GM10248 (cell line): ENCODE measurements at places on chromosomes 3 and 15.

DNA sequence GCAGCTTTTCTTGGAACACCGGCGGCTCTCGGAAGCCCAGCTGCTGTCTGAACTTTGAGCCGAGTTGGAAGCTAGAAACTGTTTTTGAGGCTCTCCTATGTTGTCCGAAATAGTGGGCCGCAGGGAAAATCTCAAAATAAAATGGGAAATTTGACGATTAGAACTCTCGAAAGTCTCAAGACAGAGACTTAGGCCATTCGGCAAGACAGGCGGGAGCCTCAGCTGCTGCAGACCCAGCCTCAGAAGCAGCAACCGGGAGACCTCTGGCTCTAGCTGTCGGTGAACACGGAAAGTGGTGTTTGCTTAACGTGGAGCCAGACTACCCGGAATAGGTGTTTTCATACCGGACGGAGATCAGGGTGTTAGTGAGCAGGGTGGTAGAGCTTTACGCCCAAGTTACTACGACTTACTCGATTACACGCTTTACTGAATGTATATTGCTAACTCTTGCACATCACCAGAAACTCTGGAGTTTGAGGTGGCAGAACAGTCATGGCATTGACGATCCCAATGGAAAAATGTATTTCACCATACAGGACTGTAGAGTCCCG, 357 bp upstream of the MAN2C1 start:
- DNase-seq = no peak

- DNase-seq = no peak
These were observed 2.1 kb downstream of the KAT2B start for GRCh38 chr3:20042331-20042730.

GRCh38 chr3:5699811-5700210, 512.3 kb downstream of the EDEM1 start:
- no peak for DNase-seq

GRCh38 chr15:74769463-74770025, 12.3 kb upstream of the CSK start:
- no peak for DNase-seq

DNA sequence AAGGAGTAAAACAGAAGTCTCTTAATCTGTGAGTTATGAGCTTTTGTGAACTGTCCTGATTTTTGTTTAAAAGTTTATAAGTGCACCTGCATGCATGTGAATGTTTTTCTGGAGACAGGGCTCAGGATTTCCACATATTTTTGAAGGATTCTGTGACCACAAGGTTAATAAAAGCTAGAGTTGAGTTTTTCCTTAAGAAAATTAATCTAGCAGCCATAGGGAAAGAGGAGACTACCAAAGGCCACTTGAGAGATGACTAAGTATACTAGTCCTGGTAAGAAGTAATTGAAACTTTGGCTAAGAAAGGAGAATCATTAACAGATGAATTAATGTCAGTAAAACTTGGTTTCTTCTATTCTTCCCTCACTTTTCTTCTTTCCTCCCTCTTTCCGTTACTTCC, 176.8 kb upstream of the EPHA3 start:
- DNase-seq = no peak

DNA sequence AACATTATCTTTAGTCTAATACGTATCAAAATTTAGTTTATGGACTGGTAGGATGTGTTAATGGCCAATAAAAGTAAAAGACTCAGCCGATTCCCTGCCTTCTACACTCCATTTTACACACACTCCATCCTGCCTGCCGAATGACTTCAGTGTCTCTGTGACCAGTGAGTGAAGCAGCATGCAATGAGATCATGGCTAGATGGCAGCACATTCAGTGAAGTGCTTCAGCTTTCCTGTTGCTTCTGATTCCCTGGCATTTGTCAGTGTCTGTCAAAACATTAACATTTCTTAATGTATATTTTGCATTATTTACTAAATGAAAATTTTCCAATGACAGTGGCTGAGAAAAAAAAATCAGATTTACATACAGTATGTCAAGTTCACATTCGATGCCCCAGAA, 412.0 kb downstream of the FHIT start:
- DNase-seq = no peak

- no peak for DNase-seq
These were observed 7.2 kb upstream of the SEC22A start for GRCh38 chr3:123194552-123194951.

DNA sequence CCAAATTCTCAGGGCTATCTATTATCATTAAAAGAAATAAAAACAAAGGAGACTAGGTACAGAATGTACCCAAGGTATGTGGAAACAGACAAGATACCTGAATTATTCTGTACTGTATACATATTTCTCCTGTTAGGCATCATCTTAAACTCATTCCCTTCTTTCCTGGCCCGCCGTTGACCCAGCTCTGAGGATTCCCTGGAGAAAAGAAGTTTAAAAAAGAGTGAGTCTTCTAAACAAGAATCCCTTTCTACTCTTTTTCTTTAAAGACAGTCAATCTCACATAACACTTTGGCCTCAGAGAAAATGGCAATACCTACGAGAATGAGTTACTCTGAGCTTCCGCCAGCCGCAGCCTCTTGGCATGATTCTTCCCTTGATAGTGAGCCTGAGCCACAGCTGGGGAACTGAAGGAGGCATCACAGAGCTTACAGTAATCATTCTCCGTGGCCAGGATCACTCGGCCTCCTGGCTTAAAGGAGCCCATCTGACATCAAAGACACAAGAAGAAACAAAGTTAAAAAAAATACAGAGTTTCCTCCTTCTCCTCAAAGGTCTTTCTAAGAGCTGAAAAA, 44.2 kb downstream of the ZMAT3 start:
- DNase-seq = no peak

DNA sequence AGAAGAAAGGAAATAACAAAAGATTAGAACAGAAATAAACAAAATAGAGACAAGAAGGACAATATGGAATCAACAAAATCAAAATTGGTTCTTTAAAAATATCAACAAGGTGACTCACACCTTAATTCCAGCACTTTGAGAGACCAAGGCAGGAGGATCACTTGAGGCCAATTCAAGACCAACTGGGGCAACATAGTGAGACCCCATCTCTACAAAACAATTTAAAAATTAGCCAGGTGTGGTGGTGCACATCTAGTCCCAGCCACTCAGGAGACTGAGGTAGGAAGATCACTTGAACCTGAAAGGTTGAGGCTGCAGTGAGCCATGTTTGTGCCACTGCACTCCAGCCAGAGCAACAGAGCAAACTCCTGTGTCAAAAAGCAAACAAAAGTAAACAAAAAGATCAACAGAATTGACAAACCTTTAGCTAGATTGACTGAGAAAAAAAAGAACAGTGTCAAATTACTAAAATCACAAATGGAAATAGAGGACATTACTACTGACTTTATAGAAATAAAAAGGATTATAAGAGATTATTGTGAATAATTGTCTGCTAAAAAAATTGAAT, 190.7 kb upstream of the CGNL1 start:
- no peak for DNase-seq

GRCh38 chr15:64779024-64779423, 3.6 kb upstream of the RBPMS2 start:
- no peak for DNase-seq

GRCh38 chr15:63447017-63447676, 57.2 kb upstream of the USP3 start:
- no peak for DNase-seq

- no peak for DNase-seq
These were observed 279.1 kb upstream of the ICE2 start for GRCh38 chr15:60757831-60758570.

DNA sequence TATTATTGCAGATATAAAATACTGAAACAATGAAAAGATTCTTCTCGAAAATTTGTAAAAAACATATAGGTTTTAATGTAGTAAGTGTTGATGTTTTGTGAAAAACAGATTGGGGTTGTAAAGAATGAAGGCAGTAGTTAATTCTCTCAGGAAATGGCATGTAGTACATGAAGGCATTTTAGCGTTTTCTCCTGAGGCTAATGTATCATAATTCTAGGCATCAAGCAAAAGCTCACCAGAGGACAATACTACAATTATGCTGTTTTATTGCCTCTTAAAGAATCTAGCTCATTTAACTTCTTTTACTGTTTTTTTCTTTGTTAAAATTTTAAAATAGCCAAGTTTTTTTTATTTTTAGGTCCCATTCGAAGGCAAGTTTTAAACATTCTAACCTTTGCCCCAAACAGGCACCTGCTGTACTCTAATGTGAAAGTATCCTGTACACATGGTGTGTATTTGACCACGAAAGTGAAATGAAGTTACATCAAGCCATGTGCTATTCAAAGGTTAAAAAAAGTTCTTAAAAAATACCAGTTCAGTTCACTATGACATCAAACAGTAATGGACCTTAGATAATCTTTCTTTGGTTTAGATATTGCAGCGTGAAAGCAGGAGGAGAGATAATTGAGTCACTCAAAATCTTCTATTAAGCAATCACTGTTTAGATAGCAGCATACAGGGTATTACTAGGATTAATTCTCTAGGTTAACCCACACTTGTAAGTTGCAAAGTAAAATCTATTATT, 163.6 kb downstream of the ECT2 start:
- no peak for DNase-seq

DNA sequence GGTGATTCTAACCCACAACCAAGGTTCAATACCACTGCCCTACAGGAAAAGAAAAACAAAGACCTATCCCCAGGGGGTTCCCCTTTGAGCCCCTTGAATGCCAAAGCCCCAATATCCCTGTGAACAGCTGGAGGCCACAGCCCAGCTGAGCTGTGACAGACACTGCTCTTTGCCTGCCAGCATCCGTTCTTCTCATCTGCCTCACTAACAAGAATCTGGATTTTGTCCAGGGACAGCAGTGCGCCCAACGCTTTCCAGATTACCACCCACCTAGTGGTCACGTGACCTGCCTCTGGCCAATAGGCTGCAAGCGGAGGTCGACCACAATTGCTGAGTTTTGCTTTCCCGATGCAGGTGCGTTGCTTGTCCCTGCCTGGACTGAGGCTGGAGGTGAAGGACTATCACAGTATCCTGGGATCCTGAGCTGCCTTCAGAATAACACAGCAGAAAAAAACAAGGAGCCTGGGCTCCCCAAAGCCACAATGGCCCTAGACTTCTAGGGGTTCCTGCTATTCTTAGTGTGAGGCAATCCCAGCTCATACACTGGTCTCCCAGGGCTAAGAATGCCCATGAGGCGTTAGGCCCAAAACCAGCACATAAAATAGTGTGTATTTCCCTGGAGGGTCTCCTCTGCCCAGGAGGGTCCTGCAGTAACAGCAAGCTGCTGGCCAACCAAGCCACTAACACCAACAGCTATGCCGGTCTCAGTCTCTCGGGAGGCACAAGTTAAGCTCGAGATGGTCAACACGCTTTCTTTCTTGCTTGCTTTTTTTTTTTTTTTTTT, 13.8 kb downstream of the BDH1 start:
- no peak for DNase-seq

DNA sequence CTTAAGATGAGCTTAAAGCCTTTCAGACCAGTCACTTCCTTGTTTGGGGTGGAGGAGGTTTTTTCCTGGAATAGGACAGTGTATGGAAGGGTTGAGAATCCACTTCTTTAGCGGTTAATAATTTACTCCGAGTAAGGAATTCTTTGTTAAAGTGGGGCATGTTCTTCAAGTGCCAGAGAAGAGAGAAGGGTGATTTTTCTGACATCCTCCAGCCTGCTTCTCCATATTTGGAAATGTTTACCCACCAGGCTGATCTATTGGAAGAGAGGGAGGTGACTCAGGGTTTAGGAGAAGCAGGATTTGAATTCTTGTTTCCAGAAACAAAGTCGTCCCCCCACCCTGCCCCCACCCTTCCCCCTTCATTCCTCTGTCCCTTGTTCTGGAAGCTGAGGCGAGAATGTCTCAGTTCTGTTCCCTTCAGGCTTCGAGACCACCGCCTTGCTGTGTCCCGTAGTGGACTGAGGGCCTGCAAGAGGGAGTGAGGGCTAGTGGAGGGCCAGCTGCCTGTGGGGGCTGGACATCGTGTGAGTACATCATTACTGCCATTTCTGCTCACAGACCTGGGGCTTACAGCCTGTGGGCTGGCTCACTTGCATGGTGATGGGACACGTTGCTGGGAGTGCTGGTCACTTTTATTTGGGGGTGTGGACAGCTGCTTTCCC, 58.5 kb downstream of the LPP start:
- DNase-seq = no peak

DNA sequence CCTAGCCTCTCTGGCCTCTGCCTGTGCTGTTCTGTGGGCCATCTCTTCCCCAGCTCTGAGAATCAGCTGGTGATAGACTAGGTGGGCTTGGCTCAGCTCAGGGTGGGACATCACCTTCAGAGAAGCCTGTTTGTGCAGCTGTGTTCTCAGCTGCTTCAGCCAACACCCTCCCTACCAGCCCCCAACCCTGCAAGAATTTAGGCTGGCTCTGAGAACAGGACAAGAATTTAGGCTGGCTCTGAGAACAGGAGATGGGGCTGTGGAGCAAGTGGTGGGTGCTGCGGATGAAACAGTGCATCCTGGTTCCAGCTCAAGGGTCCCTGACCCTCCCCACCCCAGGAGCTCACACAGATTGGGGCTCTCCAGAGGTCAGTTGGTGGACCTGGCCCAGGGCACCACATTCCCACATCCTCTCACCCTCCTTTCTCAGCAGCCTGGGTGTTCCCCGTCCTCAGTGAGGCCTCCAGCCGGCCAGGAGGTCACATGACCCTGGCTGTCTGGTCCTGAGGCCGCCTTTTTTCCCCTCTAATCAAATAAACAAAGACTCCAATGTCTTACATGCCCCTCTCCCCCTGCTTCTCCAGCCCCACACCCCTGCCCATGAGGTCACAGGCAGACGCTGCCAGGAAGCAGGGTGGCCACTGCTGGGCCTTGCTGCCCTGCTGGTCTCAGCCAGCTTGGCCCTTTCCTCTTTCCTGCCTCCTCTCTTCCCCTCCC, 14.9 kb downstream of the PLEKHO2 start:
- DNase-seq = no peak

GRCh38 chr3:119352863-119353527, 58.8 kb downstream of the ARHGAP31 start:
- no peak for DNase-seq

GRCh38 chr3:86229086-86229774, 761.7 kb downstream of the VGLL3 start:
- no peak for DNase-seq

- no peak for DNase-seq
These were observed 1333.5 kb upstream of the CADM2 start for GRCh38 chr3:83625261-83625660.
